ENCODE measurements at places on chromosomes 13 and 19.

- no peak for DNase-seq
Observed at GRCh38 chr13:58767566-58767965, 1136.0 kb downstream of the PCDH17 start.

DNA sequence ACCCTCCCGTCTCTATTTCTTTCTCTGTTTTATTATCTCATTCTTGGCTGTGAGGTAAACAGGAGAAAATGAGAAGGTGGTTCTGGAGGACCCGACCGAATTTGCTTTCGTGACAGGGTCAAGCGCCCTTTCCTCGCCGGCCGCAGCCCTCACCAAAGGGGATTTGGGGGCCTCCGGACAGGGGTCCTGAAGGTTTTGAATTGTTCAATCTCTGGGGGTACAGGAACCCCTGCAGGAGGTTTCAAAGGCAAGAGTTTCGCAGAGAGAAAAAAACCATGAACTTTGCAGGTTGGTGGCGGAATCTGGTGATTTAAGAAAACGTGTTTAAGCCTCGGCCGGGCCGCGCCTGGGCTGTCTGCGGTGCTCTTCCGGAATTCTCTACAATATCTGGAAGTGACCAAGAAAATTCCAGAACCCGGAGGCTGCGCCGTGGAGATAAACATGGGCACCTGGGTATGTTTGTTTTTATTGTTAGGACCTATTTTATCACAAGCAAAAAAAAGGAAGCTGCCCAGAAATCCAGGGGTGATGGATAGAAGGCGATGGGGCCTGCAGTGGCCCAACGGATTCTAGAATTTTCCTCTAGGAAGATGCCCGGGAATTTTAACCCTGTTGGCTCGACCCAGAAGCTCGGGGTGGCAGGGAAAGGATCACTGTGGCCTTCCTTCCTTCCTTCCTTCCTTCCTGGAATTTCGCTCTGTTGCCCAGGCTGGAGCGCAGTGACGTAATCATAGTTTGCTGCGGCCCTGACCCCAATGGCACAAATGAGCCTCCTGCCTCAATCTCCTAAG is 14.2 kb upstream of the PTBP1 start:
- DNase-seq: no peak

GRCh38 chr13:51052581-51052980 is 58.5 kb downstream of the C13orf42 start:
- DNase-seq: no peak

- no peak for DNase-seq
Observed at GRCh38 chr19:554817-555216, 11.0 kb downstream of the GZMM start.

GRCh38 chr19:19459073-19459472 is 53.6 kb downstream of the GATAD2A start:
- no peak for DNase-seq

DNA sequence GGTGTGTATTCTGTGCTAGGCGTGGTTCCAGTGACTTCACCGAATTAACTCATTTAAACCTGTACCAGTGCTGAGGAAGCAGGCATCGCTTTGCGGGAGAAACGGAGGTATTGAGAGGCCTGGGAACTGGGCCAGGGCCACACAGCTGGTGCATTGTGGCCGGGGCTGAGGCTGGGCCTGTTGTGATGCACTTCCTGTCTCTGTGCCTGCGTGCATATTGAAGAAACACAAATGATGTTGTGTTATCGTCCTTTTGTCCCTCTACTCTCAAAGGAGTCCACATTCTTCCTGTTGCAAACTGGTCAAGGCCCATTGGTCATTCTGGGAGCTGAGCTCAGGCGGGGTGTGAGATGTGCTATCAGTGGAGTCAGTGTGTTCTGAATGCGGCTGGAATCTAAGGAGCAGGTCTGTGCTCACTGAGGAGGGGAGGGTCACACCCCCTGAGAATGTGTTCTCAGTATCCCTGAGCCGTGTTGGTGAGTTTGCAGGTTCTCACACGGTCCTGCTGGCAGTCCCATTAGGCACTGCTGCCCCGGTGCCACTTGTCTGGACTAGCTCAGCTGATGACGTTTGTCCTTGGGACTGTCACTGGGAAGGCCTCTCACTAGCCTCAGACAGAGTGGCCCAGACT is 62.1 kb downstream of the ARHGEF7 start:
- DNase-seq: no peak

DNA sequence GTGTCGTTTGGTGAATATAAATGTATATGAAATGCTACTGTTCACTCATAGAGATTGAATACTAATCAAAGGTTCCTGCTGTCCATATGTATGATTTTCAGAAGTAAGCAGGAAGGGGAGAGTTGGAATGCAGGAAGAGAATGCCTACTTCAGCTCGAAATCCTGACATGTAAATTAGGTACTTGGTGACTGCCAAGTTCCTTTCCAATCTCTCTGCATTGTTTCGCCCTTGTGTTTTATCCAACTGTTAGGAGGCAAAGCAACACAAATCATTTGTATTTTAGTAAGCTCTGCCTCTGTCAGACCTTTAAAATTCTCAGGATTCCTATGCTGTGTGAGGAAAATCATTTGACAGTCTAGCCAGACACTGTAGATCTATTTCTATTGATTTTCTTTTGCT is 9.0 kb downstream of the STARD13 start:
- DNase-seq: no peak

DNA sequence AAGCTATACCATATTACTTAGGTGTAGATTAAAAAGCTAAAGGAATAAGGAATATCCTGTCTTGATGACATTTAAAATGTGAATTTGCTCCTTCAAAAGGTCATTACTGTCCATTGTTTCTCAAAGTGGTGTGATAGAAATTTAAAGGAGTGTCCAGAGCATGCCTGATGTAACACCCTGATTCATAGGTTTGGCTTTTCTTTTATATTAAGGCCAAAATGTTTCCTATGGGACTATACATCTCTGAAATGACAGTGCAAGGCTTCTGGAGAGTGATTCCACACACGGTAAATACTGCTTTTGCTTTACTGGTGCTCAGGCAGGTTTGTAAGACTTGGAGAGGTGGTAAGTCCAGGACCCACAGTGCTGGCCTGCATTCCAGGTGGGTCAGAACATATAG is 289.9 kb downstream of the RFC3 start:
- DNase-seq: no peak

DNA sequence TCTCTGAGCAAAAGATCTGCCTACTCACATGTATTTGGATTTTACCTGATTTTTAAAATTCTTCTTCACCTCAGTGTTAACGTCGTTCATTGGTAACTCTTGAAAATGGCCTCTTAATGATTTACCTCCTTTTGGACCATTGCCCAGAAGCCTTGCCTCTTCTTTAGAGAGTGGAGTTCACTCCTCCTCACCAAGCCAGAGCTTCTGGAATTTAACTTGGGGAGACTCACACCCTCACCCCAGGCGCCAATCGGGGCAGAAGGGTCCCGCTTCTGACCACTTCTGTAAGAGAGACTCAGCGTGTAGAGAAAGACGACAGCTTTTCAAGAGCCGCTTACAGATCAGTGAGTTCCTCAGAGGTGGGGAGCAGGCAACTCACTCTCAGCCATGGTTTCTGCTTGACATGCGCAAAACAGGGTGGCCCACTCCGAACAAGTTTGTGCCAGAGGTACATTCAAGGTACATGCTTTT is 2.7 kb downstream of the PNMA8C start:
- no peak for DNase-seq

DNA sequence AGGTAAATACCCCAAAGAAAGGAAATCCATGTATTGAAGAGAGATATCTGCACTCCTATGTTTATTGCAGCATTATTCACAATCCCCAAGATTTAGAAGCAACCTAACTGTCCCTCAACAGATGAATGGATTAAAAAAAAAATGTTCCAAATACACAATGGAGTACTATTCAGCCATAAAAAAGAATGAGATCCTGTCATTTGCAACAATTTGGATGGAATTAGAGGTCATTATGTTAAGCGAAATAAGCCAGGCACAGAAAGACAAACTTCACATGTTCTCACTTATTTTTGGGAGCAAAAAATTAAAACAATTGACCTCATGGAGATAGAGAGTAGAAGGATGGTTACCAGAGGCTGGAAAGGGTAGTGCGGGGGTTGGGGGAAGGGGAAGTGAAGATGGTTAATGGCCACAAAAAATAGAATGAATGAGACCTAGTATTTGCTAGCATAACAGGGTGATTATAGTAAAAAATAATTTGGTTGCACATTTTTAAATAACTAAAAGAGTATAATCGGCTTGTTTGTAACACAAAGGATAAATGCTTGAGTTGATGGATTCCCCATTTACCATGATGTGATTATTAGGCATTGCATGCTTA is 9.7 kb upstream of the ZNF709 start:
- DNase-seq: no peak

DNA sequence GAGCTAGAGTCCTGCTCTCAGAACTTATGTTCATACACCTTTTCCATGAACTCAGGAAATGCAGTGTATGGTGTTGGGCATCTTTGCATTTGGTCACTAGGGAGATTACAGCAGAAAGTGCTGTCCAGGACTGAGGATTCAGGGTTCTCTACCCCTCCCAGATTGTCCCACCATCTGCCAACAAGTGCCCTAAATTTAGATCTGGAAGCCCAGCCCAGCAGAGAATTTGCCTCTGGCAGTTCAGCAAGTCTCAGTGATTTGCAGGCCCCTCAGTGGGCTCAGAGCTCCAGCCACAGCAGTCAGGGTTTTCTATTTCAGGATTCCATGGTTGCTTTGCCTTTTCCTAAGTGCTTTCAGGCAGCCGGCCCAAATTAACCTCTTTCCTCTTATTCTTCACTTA is 23.4 kb downstream of the CNFN start:
- no peak for DNase-seq

- DNase-seq: no peak
Observed at GRCh38 chr13:101982903-101983302, 418.9 kb downstream of the FGF14 start.

All from NCI-H1436 (cell line).